ENCODE measurements at places on chromosomes 11 and 22. TPM values are rescaled to one million over a fixed set of nuclear protein-coding genes. Genes with fewer than 3 reads are reported as not detected.
A peak's percentile ranks its signal among the peaks of the same experiment; 100 is the strongest.

- H3K36me3 ChIP-seq: no peaks in the 10 kb centered on the region
- peaks cover under 1% of the 10 kb centered on the region for H3K4me1 ChIP-seq
- H3K27me3 ChIP-seq: no peaks in the 10 kb centered on the region
- DNase-seq: no peak
- H3K27ac ChIP-seq: no peak overlapping the region
Measured at GRCh38 chr11:127643268-127644058, 642.9 kb upstream of the KIRREL3 start.

GRCh38 chr11:46475051-46475925 is 83.7 kb upstream of the CHRM4 start:
- H3K27ac ChIP-seq: no peak overlapping the region
- no peak for DNase-seq
- H3K4me1 ChIP-seq: peaks cover 18% of the 10 kb centered on the region

DNA sequence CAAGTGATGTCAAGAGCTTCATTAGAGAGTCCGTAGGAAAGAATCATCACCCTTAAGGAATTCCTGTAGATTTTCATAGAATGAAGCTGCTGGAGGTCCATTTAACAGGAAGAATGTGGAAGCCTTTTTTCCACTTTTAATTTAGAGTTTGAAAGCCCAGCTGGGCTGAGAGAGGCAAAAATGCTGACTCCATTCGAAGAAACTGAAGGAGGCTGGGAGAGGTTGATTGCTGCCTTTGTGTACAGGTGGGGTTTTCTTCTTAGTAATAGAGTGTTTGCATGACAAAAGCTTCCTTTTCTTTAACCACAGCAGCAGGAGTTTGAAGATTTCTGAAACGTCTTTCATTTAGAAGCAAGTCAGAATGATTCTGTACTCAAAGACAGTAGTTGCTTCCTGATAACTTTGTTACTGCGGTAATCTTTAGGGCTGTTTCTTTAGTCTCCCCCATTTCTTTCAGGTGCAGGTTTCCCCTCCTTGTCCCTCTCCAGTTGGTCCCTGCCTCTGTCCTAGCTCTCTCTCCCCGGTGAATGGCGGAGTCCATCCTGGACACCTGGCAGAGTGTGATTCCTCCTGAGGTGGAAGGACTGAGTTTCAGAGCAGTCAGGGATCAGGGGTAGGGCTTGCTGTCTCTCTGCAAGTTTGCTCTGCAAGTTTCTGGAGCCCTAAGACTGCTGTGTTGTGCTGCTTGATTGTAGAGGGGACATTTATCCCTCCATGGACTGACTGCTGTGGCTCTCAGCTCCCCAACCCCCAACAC is 166.2 kb downstream of the LDLRAD3 start:
- H3K27ac ChIP-seq: no peak overlapping the region
- peaks cover 11% of the 10 kb centered on the region for H3K27me3 ChIP-seq
- no peaks in the 10 kb centered on the region for H3K4me1 ChIP-seq
- no peak overlapping the region for H3K4me3 ChIP-seq
- no peak for DNase-seq

- no peak overlapping the region for H3K4me3 ChIP-seq
- no peak overlapping the region for H3K27ac ChIP-seq
- no peak for DNase-seq
Measured at GRCh38 chr11:33017478-33017877, 1.8 kb downstream of the DEPDC7 start.

- H3K27ac ChIP-seq: no peak overlapping the region
- no peaks in the 10 kb centered on the region for H3K36me3 ChIP-seq
Measured at GRCh38 chr11:75715688-75716087, 1.9 kb upstream of the MOGAT2 start.

DNA sequence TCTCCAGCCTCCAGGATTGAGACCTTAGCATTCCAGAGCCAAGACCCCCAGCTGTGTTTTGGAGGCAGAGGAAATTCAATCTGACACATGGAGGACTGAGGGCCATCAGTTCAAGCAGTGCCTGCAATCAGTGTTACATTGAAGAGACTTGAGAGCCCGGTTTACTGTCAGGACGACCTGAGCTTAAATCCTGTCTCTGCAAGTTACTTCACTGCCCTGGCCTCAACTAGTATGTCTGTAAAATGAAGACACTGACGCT is 35.1 kb downstream of the TRIM29 start:
- H3K27ac ChIP-seq: no peak overlapping the region
- H3K27me3 ChIP-seq: peaks cover 6% of the 10 kb centered on the region
- no peak overlapping the region for H3K4me3 ChIP-seq
- H3K36me3 ChIP-seq: no peaks in the 10 kb centered on the region
- DNase-seq: no peak

- peaks cover 13% of the 10 kb centered on the region for H3K27me3 ChIP-seq
- no peak overlapping the region for H3K4me3 ChIP-seq
- no peaks in the 10 kb centered on the region for H3K36me3 ChIP-seq
Measured at GRCh38 chr11:86101493-86101892, 32.6 kb upstream of the PICALM start.

DNA sequence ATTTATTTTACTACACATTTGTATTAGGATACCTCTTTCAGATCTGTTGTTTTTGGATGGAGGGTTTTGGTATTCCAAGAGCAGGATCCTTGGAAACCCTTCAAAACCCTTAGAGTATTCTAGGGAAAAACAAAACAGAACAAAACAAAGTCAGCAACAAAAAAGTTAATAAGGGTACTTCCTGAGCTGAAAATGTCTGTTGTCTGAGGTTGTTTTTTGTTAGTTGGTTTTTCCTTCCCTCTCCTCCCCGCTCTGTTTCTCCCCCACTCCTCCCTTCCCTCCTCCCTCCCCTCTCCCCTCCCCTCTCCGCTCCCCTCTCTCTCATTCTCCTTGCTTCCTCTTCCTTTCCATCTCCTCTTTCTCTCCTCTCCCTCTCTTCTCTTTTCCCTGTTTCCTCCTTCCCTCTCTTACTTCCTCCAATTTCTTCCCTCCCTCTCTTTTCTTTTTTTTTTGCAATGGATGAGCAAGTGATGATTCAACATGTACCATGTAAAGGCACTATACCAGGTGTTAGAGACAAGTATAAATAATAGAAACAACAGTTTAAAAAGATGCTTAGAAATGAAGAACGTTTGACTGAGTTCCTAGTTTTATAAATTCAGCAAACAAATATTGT is 160.6 kb downstream of the TMEM135 start:
- no peak overlapping the region for H3K27ac ChIP-seq
- H3K36me3 ChIP-seq: peaks cover 4% of the 10 kb centered on the region
- no peak overlapping the region for H3K4me3 ChIP-seq
- DNase-seq: no peak
- no peaks in the 10 kb centered on the region for H3K27me3 ChIP-seq

- no peaks in the 10 kb centered on the region for H3K36me3 ChIP-seq
- H3K27me3 ChIP-seq: no peaks in the 10 kb centered on the region
- H3K4me3 ChIP-seq: peak overlapping the region; percentile 82
- peak overlapping the region; percentile 97 for H3K27ac ChIP-seq
Measured at GRCh38 chr11:61082062-61082870, 20.0 kb upstream of the CD5 start.

DNA sequence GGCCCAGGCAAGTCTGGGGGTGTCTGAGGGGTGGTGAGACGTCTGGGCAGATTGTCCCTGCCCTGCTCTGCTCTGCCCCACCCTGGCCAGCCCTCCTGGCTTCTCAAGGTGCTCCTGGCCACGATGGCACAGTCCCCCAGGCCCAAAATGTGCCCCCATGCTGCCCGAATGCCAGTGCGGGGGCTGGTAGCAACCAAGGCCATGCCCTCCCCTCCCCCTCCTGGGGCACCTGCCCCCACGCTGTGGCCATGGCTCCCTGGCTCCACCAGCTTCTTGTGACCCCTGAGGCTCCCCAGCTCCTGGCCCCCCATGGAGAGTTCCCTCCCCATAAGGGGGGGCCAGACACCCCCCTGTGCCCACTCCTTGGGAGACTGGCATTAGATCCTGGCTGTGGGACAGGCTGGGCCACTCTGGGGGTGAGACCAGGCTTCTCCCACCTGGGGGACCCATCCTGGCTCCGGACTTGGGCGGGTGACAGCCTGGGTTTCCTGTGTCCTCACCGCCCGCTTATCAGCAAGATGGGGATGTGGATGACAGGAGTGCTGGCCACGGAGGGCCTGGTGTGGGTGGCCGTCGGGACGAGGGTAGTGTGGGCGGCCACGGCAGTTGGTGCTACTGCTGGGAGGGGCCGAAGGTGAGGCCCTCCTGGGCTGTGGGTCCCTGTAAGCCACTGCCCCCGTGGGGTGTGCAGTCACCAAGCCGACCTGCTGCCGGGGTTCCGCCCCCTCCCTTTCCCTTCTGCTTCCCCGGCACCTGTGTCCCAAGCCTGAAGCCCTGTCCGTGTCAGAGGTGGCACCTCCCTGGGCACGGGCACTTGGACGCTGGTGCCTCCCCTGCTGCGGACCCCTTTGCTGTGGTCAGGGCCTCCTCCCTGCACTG is 15.9 kb upstream of the MUC6 start:
- no peaks in the 10 kb centered on the region for H3K36me3 ChIP-seq
- peaks cover 7% of the 10 kb centered on the region for H3K27me3 ChIP-seq
- peak; percentile 30 for DNase-seq
- peaks cover 4% of the 10 kb centered on the region for H3K4me1 ChIP-seq
- H3K27ac ChIP-seq: no peak overlapping the region

DNA sequence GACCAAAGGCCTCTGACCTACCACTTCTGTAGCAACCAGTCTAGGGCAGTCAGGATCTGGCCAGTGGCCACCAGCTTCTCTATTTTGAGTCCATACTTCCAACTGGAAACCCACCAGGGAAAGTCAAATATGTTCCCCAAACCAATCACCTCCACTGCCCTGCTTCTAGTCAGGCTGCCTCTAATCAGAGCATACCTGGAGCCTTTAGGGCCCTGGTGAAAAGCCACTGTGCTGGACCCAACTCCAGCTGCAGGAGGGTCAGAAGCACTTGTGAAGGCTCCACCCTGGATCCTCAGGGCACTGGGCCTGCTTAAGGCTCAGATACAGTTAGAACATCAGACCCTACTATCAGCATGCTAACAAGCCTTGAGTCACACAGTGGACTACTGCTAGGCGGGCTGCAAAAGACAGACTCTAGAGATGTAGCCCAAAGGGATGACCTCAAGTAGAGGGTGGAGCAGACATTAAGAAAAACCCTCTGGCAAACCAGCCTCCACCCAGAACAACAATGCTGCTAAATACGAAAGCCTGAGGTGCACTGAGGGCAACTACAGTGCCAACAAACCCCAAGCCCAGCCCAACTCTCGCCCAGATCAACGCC is 69.2 kb downstream of the DGCR2 start:
- DNase-seq: peak; percentile 5
- H3K4me3 ChIP-seq: no peak overlapping the region
- peaks cover 2% of the 10 kb centered on the region for H3K4me1 ChIP-seq

DNA sequence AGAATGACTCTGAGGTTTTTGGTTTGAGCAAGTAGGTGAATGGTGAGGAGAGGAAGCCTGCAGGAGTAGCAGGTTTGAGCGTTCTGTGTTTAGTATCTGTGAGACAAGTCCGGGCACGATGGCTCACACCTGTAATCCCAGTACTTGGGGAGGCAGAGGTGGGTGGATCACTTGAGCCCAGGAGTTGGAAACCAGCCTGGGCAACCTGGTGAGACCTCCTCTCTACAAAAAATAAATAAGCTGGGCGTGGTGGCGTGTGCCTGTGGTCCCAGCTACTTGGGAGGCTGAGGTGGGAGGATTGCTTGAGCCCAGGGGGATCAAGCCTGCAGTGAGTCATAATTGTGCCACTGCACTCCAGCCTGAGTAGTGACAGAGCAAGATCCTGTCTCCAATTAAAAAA is 9.7 kb upstream of the CENATAC start:
- H3K4me3 ChIP-seq: no peak overlapping the region
- peaks cover 8% of the 10 kb centered on the region for H3K36me3 ChIP-seq
- no peak overlapping the region for H3K27ac ChIP-seq
- DNase-seq: no peak
- peaks cover 2% of the 10 kb centered on the region for H3K4me1 ChIP-seq

DNA sequence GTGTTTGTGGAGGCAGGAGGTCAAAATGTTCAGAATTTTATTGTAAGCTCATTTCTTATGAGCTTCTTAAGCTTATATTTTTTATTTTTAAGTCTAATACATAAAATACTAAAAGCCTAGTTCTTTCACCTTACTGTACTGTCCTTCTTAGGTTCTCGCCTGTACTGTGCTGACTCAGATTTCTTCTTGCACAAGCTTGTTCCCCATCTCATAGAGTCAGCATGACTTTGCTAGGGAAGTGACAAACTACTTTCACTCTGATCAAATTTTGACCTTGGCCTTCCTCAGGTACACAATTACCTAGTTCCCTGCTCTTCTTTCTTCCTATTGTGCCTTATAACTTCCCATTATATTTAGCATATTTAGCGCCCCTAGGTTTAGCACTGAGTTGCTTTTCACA is 81.5 kb downstream of the STK33 start:
- H3K27me3 ChIP-seq: peaks cover 7% of the 10 kb centered on the region
- no peaks in the 10 kb centered on the region for H3K36me3 ChIP-seq
- no peak overlapping the region for H3K27ac ChIP-seq
- no peak for DNase-seq

- peaks cover 7% of the 10 kb centered on the region for H3K4me1 ChIP-seq
- no peaks in the 10 kb centered on the region for H3K36me3 ChIP-seq
- H3K27me3 ChIP-seq: peaks cover 14% of the 10 kb centered on the region
- H3K27ac ChIP-seq: no peak overlapping the region
- no peak for DNase-seq
Measured at GRCh38 chr11:122100756-122101080, 15.3 kb downstream of the BLID start.

- no peak overlapping the region for H3K4me3 ChIP-seq
- H3K27ac ChIP-seq: no peak overlapping the region
- no peak for DNase-seq
- H3K27me3 ChIP-seq: no peaks in the 10 kb centered on the region
- no peaks in the 10 kb centered on the region for H3K4me1 ChIP-seq
- no peaks in the 10 kb centered on the region for H3K36me3 ChIP-seq
Measured at GRCh38 chr11:82539669-82540068, 194.0 kb downstream of the FAM181B start.

DNA sequence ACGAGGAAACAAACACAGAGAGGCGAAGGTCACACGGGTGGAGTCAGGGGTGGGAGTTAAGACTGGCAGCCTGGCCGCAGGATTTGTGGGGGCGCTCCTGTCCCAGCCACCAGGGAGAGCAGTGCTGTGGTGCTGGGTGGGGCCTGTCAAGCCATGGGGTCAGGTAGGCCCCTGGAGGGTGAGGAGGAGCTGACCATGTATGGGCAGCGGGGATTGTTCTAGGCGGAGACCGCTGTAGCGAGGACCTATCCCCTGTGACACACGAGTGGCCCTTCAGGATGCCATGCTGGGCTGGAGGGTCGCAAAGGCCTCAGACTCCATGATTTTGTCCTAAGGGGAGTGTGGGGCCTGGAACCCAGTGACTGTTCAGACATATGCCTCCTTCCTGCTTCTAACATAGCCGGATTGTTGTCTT is 1.6 kb upstream of the RPS19BP1 start:
- DNase-seq: peak; percentile 42
- H3K4me3 ChIP-seq: no peak overlapping the region
- H3K36me3 ChIP-seq: peaks cover 10% of the 10 kb centered on the region
- peaks cover 31% of the 10 kb centered on the region for H3K4me1 ChIP-seq
- peak overlapping the region; percentile 27 for H3K27ac ChIP-seq

The TYR gene
- total RNA-seq: not detected

The VPREB3 gene
- not detected for total RNA-seq

The OR52A1 gene
- total RNA-seq: not detected

The ASPHD2 gene
- total RNA-seq: 9.3 TPM

The MRGPRX4 gene
- not detected for total RNA-seq

The LINC01488 gene
- total RNA-seq: not detected

The TEAD1 gene
- total RNA-seq: not detected

The CASP5 gene
- not detected for total RNA-seq

The OR8A1 gene
- total RNA-seq: not detected

The EMID1 gene
- total RNA-seq: not detected

The OSBPL5 gene
- 13.2 TPM for total RNA-seq

The ACCSL gene
- not detected for total RNA-seq

The GAB2 gene
- total RNA-seq: 7.5 TPM
